ENCODE measurements at places on chromosomes 6 and 20.
A peak's percentile ranks its signal among the peaks of the same experiment; 100 is the strongest.

DNA sequence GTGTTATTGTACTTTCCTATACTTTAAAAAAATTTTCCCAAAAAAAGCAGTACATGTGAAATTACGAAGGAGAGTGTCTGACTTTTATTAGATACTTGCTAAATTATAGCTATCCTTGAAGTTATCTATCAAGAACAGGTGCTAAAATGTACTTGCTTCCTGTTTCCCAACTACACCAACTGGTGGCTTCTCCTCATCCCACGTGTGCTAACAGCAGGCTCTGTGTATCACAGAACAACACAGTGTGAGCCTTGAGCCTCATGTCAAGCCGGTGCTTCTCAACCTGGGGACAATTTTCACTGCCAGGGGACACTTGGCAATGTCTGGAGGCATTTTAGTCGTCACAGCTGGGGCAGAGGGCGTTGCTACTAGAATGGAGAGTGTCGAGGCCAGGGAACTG is 36.2 kb upstream of the CDYL start:
- DNase-seq, result no peak

GRCh38 chr20:45890077-45890984 is 677 bp downstream of the NEURL2 start:
- peak; percentile 64 for DNase-seq

- DNase-seq, result no peak
Observed at GRCh38 chr6:137665342-137665934, 171.2 kb upstream of the OLIG3 start.

- DNase-seq, result peak; percentile 100
Observed at GRCh38 chr6:26157251-26158075, 70.2 kb downstream of the HFE start.

- DNase-seq, result no peak
Observed at GRCh38 chr6:14765721-14766390, 480.0 kb upstream of the JARID2 start.

GRCh38 chr6:85585741-85586140 is 7.9 kb downstream of the SNX14 start:
- DNase-seq, result no peak

DNA sequence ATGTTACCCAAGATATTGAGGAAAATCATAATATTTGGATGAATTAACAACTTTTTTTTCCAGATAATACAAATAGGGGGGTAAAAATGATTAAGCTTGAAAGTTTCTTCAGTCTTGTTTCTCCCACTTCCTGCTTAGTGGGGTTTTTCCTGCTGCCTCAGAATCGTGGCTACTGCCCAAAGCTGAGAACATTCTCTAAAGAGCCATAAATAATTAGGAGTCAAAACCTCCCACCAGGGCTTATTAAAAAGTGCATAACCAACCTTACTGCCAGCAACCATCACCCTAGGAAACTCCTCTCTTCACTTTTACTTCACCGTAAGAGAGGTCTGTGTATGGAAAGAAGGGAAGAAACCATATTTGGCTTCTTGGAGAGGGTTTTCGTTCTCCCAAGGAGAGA is 9.0 kb upstream of the LCA5 start:
- peak; percentile 54 for DNase-seq

DNA sequence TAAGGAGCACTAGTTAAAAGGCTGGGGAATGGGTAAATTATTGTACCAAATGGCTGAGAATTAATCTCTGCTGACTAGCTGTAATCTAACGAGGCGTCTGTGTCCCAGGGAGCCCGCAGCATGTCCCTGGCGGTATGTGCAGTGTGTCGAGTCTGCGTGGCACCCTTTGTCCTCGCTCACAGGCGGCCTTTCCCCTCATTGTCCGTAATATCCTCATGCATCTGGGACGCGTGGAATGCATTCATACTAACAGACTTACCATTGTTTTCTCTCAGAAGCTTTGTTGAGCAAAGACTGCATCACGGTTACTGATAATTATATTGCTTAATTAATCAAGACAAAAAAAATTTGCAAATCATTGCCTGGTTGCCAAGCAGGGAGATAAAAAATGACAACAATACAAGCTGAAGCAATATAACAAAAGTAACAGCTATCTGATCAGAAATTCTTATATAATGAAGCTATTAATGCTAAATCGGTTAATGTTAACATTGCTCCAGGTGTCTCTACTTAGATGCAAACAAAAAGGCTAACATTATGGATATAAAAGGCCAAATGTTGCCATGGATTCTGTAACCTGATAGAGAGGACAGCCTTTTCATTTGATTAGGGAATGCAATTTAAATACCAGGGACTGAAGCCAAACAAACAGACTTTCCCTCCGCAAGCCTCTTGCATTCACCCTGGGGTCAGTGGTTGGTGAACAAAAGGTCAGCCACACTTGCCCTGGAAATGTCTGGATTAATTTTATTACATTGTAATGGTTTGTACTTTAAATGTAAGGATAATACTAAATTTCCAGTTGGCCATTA is 124.8 kb downstream of the INSM1 start:
- no peak for DNase-seq

DNA sequence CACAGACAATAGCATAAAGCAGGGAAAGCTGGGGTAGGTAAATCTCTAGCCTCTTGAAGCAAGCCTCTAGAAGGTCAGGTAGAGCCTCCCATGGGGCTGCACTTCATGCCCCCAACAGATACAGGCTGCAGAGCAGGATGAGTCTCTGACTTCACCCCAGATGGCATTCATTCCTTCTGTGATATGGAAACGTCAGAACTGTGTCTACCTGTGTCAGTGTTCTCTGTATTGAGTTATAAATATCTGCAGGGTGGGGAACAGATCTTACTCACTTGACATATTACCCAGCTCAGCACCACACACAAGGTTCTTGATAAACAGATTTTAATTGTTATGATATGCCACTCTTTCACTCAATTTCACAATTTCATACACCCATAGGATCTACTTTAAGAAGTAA is 2.1 kb downstream of the LGSN start:
- no peak for DNase-seq

- DNase-seq, result no peak
Observed at GRCh38 chr6:35209081-35209480, 4.7 kb upstream of the SCUBE3 start.

GRCh38 chr20:38278763-38279162 is 18.2 kb upstream of the KIAA1755 start:
- no peak for DNase-seq

GRCh38 chr6:34834789-34835518 is 43.1 kb downstream of the BLTP3A start:
- DNase-seq, result peak; percentile 69

DNA sequence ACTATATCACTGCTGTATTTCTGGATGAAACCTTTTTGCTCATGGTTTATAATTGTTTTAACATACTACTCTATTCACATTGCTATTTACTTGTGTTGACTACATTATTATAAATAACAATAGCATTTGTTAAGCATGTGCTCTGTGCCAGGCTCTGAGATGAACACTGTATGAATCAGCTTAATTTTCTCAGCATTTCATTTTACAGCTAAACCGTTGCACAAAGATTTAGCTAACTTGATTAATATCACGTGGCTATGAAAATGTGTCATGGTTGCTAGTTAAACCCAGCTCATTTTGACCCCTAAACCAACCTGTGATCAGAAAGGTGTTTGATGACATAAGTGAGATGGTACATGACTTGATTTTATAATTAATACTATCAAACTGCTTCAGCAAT is 77.5 kb downstream of the NCOA7 start:
- DNase-seq, result peak; percentile 28

GRCh38 chr6:114892211-114892610 is 549.4 kb upstream of the HS3ST5 start:
- DNase-seq, result no peak

GRCh38 chr6:18207438-18207837 is 52.2 kb downstream of the KDM1B start:
- DNase-seq, result no peak
